Non-pigmented ciliary epithelial cell (primary cell): ENCODE measurements at places on chromosomes 2 and 18.
A peak's percentile ranks its signal among the peaks of the same experiment; 100 is the strongest.

- peak; percentile 83 for DNase-seq
Measured at GRCh38 chr18:12403601-12404506, 3.9 kb upstream of the PRELID3A start.

- DNase-seq: no peak
Measured at GRCh38 chr2:215485032-215485431, 49.2 kb upstream of the FN1 start.

DNA sequence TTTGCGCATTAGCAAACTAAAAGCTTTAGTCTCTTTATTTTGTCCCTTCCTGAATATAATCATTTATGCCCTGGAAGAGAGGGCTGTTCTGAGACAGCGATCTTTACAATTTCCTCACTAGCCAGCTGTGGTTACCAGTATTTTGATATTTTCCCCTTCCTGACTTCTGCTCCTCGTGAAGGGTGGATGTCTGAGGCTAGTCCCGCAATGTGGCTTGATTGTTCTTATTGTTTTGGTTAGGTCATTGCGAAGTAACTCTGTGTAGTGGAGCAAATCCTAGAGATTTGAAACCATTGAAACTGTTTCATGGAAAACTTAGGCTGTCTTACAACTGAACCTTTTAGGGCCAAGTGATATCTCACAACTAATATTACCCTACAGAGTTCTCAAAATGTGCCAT, 2.4 kb downstream of the MRPL33 start:
- DNase-seq: no peak

GRCh38 chr2:2083113-2083758, 247.8 kb downstream of the MYT1L start:
- no peak for DNase-seq

- DNase-seq: no peak
Measured at GRCh38 chr2:240377366-240377765, 58.1 kb upstream of the GPC1 start.

GRCh38 chr18:61948281-61948741, 55.5 kb upstream of the RNF152 start:
- no peak for DNase-seq

DNA sequence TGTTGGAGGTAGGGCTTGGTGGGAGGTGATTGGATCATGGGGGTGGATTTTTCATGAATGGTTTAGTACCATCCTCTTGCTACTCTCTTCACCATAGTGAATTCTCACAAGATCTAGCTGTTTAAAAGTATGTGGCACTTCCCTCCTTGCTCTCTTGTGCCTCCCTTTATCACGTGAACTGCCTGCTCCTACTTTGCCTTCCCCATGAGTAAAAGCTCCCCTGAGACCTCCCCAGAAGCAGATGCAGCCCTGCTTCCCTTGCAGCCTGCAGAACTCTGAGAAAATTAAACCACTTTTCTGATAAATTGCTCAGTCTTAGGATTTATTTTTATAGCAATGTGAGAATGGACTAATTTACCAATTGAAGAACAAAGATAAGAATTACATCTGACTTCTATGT, 223.1 kb downstream of the RNF144A start:
- DNase-seq: no peak

GRCh38 chr2:241558532-241559322, at the start of gene BOK:
BOK (plus strand) TSS chr2:241558745; CDS start chr2:241559484, 739 bp downstream.
- no peak for DNase-seq

- DNase-seq: no peak
Measured at GRCh38 chr18:79748321-79749180, 49.2 kb upstream of the KCNG2 start.

GRCh38 chr2:237254911-237255578, 158.9 kb downstream of the COL6A3 start:
- no peak for DNase-seq

DNA sequence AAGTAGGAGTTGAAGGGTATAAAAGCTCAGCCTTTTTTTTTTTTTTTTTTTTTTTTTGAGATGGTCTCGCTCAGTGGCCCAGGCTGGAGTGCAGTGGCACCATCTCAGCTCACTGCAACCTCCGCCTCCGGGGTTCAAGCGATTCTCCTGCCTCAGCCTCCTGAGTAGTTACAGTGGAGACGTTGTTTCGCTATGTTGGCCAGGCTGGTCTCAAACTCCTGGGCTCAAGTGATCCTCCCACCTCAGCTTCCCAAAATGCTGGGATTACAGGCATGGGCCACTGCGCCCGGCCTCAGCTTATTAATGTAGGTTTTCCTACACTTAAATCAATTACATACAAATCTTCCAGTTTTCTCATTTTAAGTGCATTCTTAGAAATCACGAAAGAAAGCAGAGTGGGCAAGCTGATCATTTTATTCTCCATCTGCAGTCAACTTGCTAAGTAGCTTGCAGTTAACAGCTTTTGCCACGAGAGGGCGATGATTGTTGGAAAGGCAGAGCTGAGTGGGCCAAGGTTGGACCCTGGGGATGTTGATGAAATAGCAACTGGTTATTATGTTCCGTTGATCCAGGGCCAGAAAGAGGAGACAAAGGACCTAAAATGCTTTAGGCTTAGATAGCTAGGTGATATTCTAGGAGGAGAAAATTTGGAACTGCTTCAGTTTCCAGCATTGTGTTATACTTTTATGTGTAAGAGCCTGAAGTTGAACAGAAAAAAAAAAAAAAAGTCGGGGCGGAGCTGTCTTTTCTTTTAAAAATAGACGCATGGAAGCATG, 234.4 kb upstream of the EPAS1 start:
- DNase-seq: no peak

GRCh38 chr2:136858656-136859055, 93.3 kb downstream of the THSD7B start:
- no peak for DNase-seq

GRCh38 chr18:67517444-67517765, 885 bp upstream of the DSEL start:
- DNase-seq: no peak

DNA sequence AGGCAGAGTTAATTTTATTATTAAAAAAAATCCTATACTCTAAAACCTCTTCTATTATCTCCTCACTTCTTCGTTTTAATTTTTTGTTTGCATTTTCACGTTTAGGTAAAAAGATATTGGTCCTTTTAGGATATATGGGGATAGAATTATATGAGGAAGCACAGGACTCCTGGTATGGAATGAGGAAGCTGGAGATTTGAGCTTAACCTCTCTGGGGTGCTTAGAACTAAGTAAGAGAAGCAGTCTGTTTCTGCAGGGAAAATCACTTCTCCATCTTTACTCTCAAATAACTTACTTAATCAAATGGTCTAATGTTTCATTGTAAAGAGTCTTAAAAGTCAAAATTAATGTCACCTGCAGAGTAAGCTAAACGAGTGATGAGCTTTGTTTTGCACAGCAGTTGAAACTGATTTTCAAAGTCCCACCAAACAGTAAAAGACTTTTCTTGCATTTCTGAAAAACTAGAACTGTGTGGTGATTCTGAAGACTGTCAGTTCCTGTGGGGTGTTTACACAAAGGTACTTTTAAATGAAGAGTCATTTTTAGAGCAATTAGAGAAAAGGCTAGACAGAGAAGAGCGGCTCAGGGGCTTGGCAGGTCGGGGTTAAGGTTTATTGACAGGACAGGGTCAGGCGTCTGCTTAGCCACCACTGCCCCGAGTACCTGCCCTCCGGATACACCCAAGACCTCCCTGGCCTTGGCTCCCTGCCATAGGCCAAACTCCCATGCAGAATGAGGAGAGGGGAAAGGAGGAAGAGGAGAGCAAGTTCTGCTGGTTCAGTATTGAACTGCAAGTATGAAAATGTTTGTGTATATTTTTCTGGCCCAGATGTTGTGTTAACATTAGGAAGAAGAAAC, 21.6 kb downstream of the METAP1D start:
- no peak for DNase-seq

GRCh38 chr2:3482363-3482821, 36.9 kb downstream of the ADI1 start:
- no peak for DNase-seq

DNA sequence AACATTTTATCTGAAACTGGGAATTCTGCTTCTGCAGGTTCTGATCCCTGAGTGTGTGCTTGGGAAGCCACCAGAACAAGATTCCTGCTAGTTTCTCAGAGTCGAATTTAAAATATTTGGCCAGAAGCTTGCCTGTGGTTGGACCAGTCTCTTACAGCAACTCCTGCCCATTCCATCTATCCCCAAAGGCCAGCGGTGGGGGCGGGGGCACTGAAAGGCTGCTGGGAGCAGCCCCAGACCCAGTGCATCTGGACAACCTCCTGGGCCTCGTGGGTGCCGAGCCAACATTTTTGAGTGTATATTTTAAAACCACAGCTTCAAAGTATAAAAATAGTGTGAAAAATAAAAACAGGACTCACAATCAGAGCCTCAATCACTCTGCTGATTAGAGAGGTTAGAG, 38.6 kb upstream of the ZFP36L2 start:
- DNase-seq: no peak

DNA sequence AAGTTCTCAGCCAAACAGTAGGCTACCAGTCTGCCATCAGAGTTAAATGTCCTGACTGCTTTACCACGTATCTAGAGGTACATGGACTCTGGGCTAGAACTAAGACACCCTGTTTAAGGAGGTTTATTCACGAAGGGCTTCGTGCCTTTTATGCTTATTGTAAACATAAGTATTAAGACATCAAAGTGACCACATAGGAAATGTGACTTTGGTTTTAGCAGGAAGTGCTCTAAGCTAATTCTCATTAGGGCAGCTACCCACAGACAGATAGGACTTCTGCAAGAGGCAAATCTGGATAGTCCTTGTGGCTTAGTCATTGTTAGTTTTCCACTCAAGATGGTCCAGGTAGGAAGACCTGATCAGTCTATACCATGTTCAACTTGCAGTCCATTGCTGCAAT, 233.3 kb upstream of the MGAT5 start:
- DNase-seq: no peak

- no peak for DNase-seq
Measured at GRCh38 chr18:32875625-32876024, 102.8 kb upstream of the KLHL14 start.

GRCh38 chr2:177187631-177188312, 24.8 kb upstream of the HNRNPA3 start:
- no peak for DNase-seq

- no peak for DNase-seq
Measured at GRCh38 chr2:240437551-240437860, 2.0 kb downstream of the GPC1 start.

- DNase-seq: no peak
Measured at GRCh38 chr2:208556983-208557484, 150.4 kb downstream of the PTH2R start.

GRCh38 chr2:184369307-184369706, 229.0 kb upstream of the ZNF804A start:
- no peak for DNase-seq

DNA sequence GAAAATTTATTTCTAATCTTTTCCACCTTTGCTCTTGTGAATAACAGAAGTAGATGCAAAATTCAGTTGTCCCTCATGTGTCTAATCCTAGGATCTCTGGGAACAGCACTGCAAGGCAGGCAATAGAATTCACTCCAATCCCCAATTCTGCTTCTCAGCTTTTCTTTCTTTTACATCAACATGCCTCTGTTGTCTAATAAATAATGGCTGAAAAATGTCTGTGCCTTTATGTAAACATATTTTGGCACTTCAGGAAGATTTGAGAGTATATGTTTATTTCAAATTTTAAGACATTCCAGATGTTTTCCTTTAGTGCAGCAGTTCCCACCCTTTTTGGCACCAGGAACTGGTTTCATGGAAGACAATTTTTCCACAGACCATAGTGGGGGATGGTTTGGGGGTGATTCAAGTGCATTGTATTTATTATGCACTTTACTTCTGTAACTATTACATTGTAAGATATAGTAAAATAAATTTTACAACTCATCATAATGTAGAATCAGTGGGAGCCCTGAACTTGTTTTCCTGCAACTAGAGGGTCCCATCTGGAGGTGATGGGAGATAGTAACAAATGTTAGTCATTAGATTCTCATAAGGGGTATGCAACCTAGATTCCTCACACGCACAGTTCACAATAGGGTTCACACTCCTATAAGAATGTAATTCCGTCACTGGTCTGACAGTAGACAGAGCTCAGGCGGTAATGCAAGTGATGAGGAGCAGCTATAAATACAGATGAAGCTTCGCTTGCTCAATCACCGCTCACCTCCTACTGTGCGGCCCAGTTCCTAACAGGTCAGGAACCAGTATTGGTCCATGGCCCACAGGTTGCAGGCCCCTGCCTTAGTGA, 590.3 kb upstream of the CNTNAP5 start:
- no peak for DNase-seq

- no peak for DNase-seq
Measured at GRCh38 chr2:130154773-130155765, 10.2 kb upstream of the CCDC74B start.

GRCh38 chr2:166167449-166167848, 39.6 kb upstream of the SCN1A start:
- no peak for DNase-seq

- no peak for DNase-seq
Measured at GRCh38 chr2:26630669-26631360, 10.4 kb downstream of the CIB4 start.
